ENCODE measurements at places on chromosomes 2 and 18. TPM values are rescaled to one million over a fixed set of nuclear protein-coding genes. Genes with fewer than 3 reads are reported as not detected.

FARP2 gene
- 19.3 TPM for total RNA-seq

CHRND gene
- not detected for total RNA-seq

GRCh38 chr2:45224993-45225380 is 215.7 kb upstream of the SIX2 start:
- no peak for DNase-seq

DNA sequence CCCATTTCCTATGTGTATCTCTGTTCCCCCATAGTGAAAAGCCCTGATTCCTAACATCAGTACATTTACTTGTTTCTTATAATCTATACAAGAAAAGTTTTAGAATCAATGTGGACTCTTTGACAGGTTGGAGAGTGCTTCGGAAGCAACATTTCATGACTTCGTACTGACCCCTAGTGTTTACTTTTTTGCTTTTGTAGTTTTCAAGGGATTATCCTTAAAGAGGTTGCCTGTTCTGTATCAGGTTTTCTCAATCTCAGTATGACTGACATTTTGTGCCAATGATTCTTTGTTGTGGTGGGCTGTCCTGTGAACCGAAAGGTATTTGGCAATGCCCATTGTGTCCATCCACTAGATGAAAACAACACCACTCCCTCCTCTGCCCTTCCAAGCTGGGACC is 43.3 kb upstream of the SERPINB2 start:
- no peak for DNase-seq

GRCh38 chr18:47168913-47169312 is 7.3 kb downstream of the IER3IP1 start:
- no peak for DNase-seq

- no peak for DNase-seq
Observed at GRCh38 chr18:27763341-27763740, 413.6 kb downstream of the CDH2 start.
